ENCODE measurements at places on chromosomes 6 and 20. TPM values are rescaled to one million over a fixed set of nuclear protein-coding genes. Genes with fewer than 3 reads are reported as not detected.

DNA sequence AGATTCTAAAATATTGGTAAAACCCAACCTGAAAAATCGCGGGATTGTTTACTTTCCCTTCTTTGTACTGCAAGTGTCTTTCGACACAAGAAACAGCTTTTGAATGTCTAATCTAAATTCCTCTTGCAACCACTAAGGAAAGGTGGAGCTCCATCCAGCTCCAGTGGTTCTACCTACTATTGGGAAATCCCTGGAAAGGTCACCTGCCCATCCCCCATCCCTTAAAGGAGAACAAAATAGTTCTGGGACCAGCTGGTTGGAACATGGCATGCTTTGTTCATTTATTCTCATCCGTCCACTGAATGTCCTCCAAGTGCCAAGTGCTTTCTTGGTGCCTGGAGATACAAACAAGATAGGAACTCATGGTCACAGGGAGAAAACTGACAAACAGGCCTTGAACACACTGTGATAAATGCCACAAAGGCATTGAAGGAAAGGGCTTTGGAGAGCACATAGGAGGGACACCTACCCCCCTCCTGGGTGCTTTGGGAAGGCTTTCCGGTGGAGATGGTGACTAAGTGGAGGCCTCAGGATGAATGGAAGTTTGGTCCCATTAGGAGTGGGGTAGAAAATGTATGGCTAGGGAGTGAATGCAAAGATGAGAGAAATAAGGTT is 2.3 kb upstream of the CITED2 start:
- peak; percentile 66 for DNase-seq

GRCh38 chr6:157134402-157135047 is 188.8 kb downstream of the TMEM242 start:
- no peak for DNase-seq

GRCh38 chr6:169839898-169840631 is 88.6 kb downstream of the ERMARD start:
- DNase-seq, result no peak

DNA sequence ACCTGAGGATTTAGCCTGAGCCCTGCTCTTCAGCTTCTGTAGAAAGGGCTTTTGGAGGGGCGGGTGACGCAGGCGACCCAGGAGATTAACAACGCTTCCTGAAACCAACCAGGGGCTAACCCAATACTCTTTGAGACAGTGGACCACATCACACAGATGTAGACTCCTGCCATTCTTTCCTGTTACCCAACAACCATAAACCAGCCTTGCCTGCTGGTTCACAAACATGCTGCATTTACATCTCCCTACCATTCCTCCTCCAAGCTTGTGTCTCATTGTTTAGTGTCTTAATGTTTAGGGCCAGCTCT is 28.3 kb downstream of the PPP1R16B start:
- no peak for DNase-seq

DNA sequence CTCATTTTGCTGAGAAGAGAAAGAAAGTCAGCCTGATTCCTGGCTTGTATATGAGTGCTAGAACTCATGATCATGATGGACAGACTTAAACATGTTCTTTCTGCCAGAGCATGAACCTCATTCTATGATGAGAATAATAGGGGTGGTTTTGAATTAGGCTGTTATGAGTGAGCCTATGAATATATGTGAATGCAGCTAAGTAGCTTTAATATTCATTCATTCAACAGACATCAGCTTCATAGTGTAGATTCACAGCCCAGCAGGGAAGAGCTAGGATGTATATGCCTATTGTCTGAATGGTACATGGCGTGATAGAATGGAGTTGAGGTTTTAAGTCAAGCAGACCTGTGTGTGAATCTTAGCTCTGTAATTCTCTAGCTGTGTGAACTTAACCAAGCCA is 573.2 kb downstream of the DHX35 start:
- DNase-seq, result no peak

GRCh38 chr6:122222761-122223160 is 176.7 kb upstream of the HSF2 start:
- no peak for DNase-seq

DNA sequence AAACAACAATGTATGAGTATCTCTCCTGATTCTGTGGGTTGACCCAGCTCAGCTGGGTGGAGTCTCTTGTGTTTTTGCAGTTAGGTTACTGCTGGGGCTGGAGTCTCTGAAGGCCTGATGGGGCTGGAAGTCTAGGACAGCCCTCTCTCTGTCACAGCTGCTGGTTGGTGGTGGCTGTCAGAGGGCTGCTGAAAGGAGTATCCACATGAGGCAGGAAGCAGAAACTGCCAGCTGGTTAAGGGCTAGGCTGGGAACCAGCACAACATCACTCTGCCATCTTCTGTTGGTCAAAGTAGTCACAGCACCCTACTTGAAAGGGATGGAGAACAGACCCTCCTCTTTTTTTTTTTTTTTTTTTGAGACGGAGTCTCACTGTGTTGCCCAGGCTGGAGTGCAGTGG is 10.0 kb upstream of the PACSIN1 start:
- no peak for DNase-seq

- no peak for DNase-seq
These were observed 153.5 kb downstream of the EYA4 start for GRCh38 chr6:133394630-133395029.

DNA sequence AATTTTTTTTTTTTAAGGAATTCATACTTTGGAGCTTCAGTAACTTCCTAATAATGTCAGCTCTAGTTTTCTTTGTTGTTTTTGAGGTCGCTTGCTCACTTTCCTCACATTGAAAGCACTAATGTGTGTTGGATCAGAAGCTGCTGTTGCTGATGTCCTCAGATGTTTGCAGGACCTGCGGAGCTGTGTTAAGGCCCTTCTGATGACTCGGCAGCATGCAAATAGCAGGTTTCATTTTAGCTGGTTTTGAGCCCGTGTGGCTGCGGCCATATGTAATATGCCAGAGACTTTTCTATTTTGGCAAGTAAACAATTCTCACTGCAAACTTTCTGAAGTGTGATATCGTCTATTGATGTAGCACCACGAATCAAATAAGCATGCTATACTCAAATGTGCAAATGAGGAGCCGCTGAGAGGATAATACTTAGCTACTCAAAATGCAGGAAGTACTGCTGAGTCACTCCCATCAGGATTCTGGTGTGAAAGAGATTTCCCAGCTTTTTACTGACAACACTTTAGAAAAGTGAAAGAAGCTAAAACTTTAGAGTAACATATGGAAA is 187.8 kb downstream of the SASH1 start:
- no peak for DNase-seq

- peak; percentile 19 for DNase-seq
These were observed 124.7 kb upstream of the MARCKS start for GRCh38 chr6:113732384-113732966.

DNA sequence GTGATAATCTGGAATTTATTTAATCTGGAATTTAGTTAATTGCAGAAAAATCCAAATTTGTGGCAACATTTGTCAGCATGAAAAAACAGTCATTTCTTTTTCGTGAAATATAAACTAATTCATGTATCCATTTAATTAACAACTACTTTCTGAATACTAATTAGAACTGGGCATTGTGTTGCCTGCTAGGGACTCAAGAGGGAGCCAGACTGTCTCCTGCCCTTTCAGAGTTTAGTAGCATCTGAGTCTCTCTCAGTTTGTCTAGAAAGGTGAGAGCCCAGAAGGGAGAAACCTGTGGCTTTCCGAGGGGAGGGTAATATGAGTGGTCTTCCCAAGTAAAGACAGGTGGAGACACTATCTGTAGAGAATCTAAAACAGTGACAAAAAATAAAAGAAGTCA is 210.9 kb upstream of the HDDC2 start:
- DNase-seq, result no peak

DNA sequence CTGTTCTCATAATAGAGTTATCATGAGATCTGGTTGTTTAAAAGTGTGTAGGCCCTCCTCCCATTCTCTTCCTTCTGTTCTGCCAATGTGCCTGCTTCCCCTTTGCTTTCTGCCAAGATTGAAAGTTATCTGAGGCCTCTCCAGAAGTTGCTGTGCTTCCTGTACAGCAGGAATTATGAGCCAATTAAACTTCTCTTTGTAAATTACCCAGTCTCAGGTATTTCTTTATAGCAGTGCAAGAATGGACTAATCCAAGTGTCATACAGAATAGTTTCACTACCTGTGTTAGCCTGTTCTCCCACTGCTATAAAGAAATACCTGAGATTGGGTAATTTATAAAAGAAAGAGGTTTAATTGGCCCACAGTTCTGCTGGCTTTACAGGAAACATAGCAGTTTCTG is 100.0 kb downstream of the CD24 start:
- no peak for DNase-seq

DNA sequence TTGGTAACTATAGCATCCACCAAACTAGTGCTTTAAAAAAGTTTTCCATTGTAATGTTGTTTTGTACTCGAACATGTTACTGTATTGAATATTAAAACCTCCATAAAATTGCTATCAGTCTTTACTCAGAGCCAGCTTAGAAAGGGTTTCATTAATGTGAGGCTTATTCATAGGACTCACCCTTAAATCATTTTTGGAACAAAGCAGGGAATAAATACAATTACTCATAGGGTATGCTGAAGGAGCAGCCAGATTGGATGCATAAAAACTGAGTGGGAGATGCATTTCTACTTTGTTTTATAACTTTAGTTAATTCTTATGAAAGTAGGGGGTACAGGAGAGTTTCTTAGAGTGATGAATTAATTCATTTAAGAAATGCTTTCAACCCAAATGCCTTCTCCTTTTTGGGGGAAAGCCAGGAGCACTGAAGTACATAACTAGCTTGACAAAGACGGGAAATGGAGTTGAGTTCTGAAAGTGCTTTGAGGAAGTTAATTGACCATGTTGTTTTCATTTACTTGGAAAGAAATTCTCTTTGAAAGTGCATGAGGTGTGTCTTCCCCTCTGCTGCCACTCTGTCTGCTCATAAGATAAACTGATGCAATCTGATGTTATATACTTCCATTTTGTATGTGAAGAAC is 90.3 kb downstream of the RNF144B start:
- DNase-seq, result peak; percentile 10

GRCh38 chr6:13068586-13069210 is 259.6 kb downstream of the TBC1D7 start:
- DNase-seq, result no peak

Gene POU5F1
- not detected for total RNA-seq

Gene CLVS2
- not detected for total RNA-seq

Gene PPP1R14C
- total RNA-seq, result not detected

Gene CCND3
- total RNA-seq, result 37.3 TPM

Gene BTN1A1
- total RNA-seq, result 0.06 TPM
